ENCODE measurements at places on chromosomes 7 and 10. TPM values are rescaled to one million over a fixed set of nuclear protein-coding genes. Genes with fewer than 3 reads are reported as not detected.
A peak's percentile ranks its signal among the peaks of the same experiment; 100 is the strongest.

DNA sequence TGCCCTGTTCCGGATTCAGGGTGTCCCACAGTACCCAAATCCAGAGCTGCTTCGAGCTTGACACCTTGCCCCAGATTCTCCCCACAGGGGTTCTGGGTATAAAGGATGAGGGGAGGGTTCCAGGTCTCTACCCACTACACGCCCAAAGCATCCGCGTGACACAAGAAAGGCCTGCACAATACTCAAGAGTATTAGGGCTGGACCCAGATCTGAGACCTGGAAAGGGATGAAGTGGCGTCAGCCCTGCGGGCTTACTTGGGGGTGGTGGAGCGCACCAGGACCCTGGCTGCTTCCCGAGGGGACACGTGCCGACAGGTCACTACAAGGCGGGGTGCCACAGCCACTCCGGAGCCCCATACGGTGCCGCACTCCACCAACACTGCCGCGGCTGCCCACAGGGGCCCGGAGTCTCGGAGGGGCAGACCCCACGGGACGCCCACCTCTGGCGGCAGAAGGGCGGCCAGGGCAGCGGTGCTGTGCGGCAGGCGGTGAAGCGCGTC lies 1.3 kb downstream of the TYSND1 start:
- peak overlapping the region; percentile 61 for H3K4me3 ChIP-seq
- peaks cover 2% of the 10 kb centered on the region for H3K4me1 ChIP-seq
- H3K27me3 ChIP-seq = no peaks in the 10 kb centered on the region
- no peak for DNase-seq
- H3K36me3 ChIP-seq = peaks cover 1% of the 10 kb centered on the region
- H3K27ac ChIP-seq = peak overlapping the region; percentile 89

DNA sequence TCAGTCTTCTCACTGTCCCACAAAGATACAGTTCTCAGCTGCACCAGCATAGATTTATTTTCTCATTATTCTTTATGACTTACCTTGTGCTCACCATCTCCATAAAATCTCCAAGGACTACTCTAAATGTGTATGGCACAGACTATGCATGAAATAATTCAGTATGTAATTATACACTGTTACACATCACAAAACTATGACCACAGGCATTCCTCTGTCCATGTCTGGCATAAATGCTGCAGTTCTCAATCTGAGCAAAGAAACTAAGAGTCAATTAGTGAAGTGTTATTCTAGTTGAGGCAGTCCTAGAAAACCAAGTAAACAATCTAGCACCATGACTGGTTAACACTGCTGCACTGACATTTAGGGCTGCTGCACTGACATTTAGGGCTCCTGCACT lies 2.7 kb downstream of the CYCS start:
- H3K27me3 ChIP-seq = no peaks in the 10 kb centered on the region
- H3K4me1 ChIP-seq = peaks cover 2% of the 10 kb centered on the region
- H3K4me3 ChIP-seq = no peak overlapping the region
- no peak overlapping the region for H3K27ac ChIP-seq
- no peak for DNase-seq

DNA sequence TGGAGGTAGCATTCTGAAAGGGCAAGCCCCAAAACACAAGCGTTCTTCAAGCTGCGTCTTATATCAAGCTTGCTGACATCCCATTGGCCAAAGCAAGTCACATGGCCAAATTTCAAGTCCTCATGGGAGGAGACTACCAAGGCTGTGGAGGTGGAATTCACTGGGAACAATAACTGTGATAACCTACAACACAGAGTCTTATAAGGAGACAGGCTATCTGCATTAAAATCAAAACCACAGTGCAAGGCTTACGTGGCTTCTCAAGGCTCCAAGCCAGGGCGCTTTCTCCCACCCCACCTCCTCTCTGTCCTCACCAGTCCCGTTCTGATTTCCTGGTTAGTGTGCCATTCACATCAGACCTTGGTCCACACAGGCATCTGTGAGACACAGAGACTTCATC lies 39.4 kb downstream of the ADRB1 start:
- no peak for DNase-seq
- no peaks in the 10 kb centered on the region for H3K27me3 ChIP-seq
- H3K36me3 ChIP-seq = no peaks in the 10 kb centered on the region
- H3K27ac ChIP-seq = no peak overlapping the region
- no peaks in the 10 kb centered on the region for H3K4me1 ChIP-seq
- H3K4me3 ChIP-seq = no peak overlapping the region

- H3K4me3 ChIP-seq = no peak overlapping the region
- H3K27me3 ChIP-seq = no peaks in the 10 kb centered on the region
- no peak overlapping the region for H3K27ac ChIP-seq
- no peaks in the 10 kb centered on the region for H3K4me1 ChIP-seq
Measured at GRCh38 chr10:132898391-132899053, 43.8 kb downstream of the CFAP46 start.

The OR2A1 gene
- under 0.01 TPM for total RNA-seq

Measured in fibroblast of lung (primary cell).